Left renal pelvis (tissue), 4 donors: ENCODE measurements at places on chromosomes 7 and 10. TPM values are rescaled to one million over a fixed set of nuclear protein-coding genes. Genes with fewer than 3 reads are reported as not detected.
A peak's percentile ranks its signal among the peaks of the same experiment; 100 is the strongest.

DNA sequence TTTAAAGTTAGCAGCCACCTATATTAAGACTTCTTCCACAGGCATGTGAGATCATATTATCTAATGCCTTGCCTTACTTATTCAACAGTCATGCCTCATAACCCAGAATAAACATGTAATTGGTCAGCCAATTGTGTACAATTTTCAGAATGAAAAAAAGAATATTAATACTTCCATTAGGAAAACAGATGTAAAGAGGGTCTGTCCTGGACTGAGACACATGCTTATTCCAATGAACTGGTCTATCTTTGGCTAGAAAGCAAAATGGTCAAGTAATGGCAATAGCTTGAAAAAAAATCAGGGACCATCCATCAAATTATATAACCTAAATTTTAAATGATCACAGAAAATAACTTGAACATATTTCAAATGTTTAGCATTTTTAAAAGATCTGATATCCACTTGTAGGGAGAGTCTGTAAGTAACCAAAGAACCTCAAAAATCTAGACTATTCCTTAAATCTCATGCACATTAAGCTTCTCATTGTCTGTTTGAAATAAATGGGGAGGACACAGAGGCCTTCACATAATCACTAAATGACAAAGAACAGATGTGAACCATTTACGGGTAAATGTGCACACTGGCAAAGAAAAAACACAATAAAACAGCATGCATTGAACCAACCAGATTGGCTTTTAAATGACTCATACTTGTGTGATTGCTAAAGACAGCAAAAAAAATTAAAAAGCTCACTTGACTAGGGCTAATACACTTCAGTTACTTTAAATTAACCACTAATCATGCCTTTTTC is 568.8 kb upstream of the PCDH15 start:
- DNase-seq, result no peak

GRCh38 chr10:72557362-72557761 is 68.5 kb downstream of the MICU1 start:
- DNase-seq, result no peak

GRCh38 chr7:129886167-129886817 is 66.5 kb downstream of the UBE2H start:
- no peak for DNase-seq

DNA sequence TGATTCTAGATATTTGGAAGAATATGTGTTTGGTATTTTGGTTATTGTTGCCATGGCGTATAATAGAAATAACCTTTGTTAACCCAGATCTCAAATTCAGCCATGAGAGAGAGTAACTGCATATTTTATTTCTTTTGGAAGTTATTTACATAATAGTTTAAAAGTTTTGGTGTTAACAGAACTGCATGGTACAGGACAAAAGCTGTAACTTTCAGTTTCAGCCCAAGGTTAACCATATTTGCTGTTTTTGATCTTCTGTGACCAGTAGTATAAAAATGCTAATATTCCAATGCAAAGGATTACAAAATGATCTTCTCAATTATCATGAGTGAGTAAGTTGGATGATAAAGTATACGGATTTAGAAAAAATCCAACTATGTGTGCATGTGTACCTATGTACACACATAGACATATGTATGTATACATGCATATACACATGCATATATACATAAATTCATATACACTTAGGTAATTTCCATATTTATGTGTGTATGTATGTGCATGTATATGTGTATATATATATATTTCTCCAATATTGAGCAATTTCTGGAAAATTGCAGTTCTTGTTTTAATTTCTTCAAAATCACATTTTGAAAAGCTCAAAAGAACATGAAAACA is 38.0 kb upstream of the PIP4K2A start:
- no peak for DNase-seq

- DNase-seq, result peak; percentile 47
Measured at GRCh38 chr10:127117125-127117524, 79.3 kb downstream of the INSYN2A start.

GRCh38 chr10:32972460-32972859 is 14.4 kb upstream of the ITGB1 start:
- DNase-seq, result no peak

GRCh38 chr10:78367751-78368150 is 334.1 kb downstream of the RPS24 start:
- no peak for DNase-seq

GRCh38 chr7:41118486-41118885 is 584.4 kb downstream of the INHBA start:
- DNase-seq, result peak; percentile 25

- DNase-seq, result no peak
Measured at GRCh38 chr10:21150166-21150565, 253.1 kb upstream of the NEBL start.

DNA sequence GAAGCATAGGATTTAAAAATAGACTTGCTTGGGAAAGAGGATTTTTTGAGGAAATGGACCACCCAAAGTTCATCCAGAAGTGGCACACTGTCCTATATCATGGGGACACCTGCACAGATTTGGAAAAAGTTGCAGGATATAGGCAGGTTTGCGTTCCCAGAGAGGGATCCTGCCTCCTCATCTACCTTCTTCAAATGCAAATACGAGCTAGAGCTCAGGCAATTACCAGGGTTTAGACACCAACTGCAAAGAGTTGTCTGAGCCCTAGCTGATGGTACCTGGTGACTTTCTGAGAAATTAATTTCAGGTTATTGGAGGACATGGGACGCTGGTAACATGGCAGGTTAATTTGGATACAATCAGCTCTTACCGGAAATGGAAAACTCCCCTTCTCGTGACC is 423.7 kb upstream of the MTPN start:
- no peak for DNase-seq

GRCh38 chr7:53070883-53071282 is 35.5 kb downstream of the POM121L12 start:
- DNase-seq, result no peak

DNA sequence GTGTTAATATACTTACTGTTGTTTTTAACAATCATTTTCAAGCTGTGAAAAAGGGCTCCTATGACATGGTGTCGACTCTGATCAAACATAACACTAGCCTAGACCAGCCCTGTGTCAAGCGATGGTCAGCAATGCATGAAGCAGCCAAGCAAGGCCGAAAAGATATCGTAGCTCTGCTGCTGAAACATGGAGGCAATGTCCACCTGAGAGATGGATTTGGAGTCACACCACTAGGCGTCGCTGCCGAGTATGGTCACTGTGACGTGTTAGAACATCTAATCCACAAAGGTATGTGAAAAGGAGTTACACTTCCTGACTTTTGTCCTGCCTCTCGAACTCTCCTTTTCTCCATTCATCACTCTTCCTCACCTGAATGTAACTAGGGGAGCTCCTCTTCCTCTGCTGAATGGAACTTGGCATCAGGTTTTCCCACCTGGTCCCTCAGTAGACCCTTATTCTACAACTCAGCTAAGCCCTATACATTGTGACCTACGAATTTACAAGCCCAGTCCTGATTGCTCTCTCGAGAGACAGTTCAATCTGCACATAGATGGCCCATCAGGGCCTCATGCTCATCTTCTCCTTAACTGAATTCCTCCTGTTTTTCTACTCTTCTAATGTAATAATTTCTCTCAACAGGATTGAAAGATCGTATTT is 23.0 kb downstream of the ASB15 start:
- no peak for DNase-seq

DNA sequence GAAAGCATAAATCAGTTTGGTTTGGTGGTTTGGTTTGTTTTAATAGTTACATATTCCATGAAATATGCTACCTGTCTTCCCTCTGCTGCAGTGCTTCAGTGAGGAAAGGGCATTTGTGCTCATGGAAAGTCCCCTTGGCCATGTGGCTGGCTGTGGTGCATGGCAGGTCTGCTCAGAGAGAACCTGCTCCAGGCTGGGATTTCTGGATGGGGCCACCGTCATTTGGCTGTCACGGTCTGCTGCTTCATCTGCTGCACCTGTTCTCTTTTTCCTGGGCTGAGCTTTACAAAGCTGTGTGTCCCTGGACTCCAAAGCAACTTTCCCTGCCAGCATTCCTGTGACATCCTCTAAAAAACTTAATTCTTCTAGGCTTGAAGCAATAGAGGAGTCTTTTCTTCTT is 8.9 kb downstream of the CDK14 start:
- DNase-seq, result no peak

GRCh38 chr10:21272643-21273399 is 252.7 kb downstream of the SKIDA1 start:
- DNase-seq, result no peak

GRCh38 chr7:8881916-8882315 is 448.5 kb downstream of the NXPH1 start:
- no peak for DNase-seq

DNA sequence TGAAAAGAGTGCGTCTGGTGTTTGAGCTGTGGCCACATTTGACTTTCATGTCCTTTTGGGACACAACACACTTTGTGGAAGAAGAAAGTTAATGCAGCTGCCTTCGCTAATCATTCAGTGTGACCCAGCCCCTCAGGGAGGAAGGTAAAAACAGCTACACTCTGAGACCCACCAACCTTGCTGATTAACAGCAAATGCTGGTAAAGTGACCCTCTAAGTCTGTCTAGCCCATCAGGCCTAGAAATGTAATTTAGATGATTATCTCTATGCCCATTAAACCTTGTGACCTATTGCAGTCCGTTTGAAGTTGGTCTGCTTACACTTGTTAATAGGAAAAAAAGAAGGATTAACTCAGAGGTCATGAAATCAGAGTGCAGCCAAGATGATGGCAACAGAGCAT is 161.9 kb upstream of the WNT16 start:
- no peak for DNase-seq

DNA sequence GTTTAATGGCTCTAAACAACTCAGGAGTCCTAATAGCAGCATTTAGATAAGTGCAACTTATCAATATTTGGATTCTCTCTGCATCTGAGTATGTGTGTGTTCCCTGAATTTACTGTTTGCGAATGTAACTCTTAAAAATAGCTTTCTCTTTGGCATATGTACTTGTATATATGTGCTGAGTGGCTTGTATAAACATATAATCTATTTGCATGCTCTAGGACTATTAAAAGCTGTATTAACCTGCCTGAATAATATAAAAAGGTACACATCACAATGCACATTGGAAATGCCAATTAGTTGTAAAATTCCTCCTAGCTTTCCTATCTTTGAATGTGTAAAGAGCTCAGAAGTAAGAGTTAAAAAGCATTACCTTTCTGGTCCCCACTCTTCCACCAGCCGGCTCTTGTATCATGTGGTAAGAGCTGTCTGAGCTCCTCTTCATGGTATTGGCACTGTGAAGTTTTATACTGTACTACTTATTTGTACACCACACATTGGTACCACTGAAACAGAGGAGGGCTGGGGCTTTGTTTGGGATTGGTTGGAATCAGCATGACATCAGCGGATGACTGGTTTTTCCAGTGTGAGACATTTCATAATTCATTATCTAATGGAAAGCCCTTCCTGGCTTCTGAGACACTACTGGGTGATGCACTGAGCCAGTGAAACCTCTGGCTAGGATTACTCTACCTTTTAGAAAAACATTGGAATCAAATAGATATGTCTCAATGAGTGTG is at the start of gene INHBA:
Gene INHBA, minus strand, starts transcription at position 456 of the 737 bp plus-strand sequence. CDS start 2,716 bp downstream, outside the sequence.
- DNase-seq, result no peak

GRCh38 chr7:8125680-8126444 is 136.1 kb downstream of the ICA1 start:
- DNase-seq, result no peak

- no peak for DNase-seq
Measured at GRCh38 chr7:138705167-138705566, 4.0 kb upstream of the SVOPL start.

DNA sequence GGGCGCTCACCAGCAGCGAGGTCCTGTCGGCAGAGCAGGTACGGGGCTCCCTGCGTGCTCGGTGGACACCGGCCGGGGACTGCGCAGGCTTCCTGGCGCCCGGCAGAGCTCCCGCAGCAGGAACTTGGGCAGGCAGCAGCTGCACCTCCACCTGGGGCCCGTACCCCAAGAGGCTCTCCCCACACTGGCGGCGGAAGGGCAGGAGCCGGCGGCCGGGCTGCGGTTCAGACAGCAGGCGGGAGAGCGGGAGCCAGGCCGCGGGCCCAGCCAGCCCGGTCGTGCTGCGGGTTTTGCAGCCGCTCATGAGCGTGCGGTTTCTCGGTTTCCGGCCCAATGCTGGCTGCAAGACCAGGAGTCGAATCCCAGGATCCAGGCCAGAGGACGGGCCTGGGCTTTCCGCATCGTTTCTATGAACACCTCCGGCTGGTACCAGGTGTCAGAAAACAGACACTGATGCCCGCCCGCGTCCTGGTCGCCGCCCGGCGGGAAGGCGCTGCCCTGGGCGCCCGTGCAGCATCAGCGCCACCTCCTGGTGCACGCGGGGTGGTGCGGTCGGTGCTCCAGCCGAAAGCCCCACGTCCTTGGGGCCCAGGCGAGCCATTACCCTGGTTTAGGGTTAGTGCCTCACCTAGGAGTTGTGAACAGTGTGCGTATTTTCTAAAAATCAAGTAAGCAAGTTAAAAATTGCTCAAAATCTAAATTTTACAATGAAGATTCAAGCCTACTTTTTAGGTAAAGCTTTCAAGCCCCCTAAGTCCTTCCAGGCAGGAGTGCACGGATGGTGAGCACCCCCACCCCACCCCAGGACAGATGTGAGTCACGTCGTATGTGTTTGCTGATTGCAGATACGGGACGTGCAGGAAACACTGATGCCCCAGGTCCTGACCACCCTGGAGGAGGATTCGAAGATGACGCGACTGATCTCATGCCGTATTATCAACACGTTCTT is 47.4 kb upstream of the PRKAR1B start:
- no peak for DNase-seq

DNA sequence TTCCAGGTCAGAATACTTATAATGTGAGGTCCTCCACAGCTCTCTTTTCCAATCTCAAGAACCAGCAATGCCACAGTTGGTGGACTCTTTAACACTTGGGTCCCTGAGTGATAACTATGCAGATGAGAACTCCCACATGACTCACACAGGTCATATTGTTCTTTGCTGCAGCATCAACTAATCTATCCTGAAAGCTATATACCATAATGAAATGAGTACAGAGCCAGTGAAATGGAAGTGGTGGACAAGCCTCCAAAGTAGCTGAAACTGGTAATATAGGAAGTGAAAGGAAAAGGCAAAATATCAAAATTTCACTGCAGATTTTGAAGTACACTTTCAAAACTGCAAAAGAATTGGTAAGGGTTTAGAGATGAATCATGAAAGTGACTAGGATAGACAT is 45.6 kb downstream of the SORCS1 start:
- DNase-seq, result no peak

GRCh38 chr7:95596198-95597063 is at the start of gene PDK4:
PDK4 (minus strand) TSS chr7:95596516; CDS start chr7:95596293, 223 bp downstream.
- peak; percentile 74 for DNase-seq

GRCh38 chr7:114942446-114943175 is 20.7 kb downstream of the MDFIC start:
- no peak for DNase-seq

DNA sequence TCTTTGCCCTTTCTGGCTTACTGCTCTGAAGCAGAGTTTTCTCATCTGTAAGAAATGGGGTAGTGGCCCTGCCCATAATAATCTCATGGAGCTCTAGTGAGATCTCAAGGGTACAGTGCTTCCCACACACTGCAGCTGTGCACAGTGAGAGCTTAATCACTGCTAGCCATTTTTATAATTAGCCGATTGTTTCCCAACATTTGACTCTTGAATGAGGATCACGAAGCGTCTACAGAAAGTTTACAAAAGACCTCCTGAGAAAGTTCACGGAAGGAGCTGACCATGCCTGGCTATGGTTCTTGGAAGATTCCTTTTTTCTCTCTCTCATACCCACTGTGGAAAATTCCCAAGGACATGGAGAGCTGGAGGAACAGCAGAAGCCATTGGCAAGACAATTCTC is 70.4 kb downstream of the FAM171A1 start:
- DNase-seq, result no peak

Gene SDK1
- 4.0 TPM for polyA plus RNA-seq

Gene FRAT2
- polyA plus RNA-seq, result 13.2 TPM

Gene LIPK
- polyA plus RNA-seq, result not detected

Gene PRSS37
- polyA plus RNA-seq, result 0.14 TPM

Gene GJD4
- polyA plus RNA-seq, result not detected

Gene CPVL
- polyA plus RNA-seq, result 23.2 TPM

Gene ENKUR
- 4.4 TPM for polyA plus RNA-seq

Gene AQP1
- 198 TPM for polyA plus RNA-seq

Gene NPY4R2
- polyA plus RNA-seq, result not detected
